ENCODE measurements at places on chromosomes 1 and 21. TPM values are rescaled to one million over a fixed set of nuclear protein-coding genes. Genes with fewer than 3 reads are reported as not detected.

DNA sequence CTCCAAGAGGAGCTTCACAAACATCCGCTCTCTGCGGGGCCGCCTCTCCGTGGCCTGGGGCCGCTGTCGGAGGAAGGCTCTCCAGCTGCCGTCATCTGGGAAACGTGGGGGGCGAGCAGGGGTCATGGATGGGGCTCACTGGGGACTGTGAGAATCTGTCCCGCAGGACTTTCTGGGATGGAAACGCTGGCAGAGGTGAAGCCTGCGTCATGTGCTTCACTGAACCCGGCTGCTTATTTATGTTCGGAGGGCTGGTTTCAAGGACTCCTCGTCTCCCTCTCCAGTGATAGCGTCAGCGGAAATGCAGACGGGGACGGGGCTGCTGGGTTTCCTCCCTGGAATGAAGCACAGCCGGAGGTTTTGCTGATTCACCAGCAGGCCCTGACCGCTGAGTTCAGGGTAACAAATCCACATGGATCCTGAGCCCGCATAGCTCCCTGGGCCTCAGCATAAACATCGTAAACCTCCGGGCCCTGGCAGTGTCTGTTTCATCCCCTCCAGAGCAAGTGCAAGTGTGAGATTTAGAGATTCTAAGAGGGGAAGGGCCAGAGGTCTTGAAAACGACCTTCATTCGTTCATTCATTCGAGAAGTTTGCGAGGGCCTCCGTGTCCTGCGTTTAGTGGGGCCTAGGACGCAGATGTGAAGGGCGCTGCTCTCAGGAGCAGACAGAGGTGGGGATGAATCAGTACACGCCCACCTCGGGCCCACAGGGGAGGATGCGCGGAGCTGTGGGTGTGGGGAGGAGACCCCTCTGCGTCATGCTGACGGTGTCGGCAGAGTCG lies 7.0 kb upstream of the POFUT2 start:
- DNase-seq: peak; percentile 37

DNA sequence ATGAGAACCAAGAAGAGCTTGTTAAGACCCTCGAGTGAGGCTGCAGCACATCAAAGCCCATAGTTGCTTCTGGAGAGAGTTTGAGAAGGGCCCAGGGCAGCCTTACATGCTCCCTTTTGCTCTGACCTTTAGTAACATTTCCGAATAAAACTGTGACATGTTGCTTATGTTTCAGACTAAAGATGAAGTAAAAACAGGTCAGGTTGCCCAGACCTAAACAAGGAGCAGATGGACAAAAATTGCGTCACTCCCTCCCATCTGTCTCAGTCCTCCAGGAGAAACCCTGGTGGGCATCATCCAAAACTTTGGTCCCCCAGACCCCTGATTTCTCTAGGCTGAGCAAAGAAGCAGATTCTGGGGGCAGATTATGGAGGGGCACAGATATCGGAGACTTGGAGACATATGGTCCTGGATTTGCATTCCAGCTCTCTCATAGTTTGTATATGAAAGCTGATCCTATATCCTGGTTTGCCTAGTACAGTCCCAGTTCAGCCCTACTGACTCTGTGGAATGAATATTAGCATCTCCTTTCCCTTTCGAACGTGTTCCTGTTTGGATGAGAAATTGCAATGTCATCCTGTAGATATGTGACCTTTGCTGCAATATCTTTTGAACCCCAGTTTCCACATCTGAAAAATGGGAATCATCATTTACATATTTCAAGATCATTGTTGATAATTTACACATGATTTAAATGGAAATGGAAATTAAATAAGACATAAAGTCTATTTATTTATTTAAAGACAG lies 304.9 kb upstream of the USP24 start:
- no peak for DNase-seq

DNA sequence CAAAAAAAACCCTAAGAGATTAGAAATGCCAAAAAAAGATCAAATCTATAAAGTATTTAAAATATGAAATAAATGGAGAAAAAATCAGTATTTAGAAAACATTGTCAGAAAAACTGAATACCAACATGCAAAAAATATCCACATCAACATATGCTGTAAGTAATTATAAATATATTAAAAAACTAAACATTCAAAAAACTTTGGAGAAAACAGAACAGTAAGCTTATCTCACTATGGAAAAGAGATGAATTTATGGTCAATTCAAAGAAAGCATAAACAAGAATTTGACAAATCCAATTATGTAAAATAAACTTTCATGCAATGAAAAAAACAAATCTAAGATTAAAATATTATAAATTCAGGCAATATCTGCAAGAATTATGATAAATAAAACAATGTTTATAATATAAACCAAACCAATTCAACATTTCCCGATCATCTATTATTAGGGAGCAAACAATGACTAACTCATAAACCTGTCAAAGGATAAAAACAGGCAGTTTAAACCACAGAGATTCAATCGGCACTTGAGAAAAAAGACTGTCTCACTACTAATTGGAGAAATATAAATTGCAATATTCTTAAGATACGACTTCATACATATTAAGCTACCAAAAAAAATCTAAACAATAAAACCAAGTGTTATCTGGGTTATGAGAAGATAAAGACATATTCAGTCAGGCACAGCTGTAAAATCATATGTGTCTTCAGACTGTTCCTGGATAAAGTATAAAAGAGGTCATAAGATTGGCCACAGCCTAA lies 21.8 kb downstream of the EYA3 start:
- no peak for DNase-seq

DNA sequence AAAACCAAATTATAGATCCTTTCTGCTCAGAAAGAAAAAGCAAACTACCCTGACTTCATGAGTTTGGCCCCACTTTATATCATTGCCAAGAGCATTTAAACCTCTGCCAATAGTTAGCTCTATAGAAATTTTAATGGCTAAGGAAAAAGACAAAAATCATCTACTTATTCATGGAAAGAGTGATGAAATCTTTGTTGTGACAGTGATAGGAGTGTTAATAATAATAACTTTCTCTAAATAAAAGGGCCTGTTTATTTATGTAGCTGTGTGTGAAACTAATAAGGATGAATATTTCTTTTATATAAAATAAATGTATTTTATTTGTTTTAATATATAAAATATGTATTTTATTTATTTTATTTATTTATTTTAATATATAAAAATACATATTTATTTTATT lies 6.4 kb downstream of the CHODL start:
- no peak for DNase-seq

Gene KPRP
- total RNA-seq: not detected

Gene SEMA4A
- total RNA-seq: 2.2 TPM

DNA sequence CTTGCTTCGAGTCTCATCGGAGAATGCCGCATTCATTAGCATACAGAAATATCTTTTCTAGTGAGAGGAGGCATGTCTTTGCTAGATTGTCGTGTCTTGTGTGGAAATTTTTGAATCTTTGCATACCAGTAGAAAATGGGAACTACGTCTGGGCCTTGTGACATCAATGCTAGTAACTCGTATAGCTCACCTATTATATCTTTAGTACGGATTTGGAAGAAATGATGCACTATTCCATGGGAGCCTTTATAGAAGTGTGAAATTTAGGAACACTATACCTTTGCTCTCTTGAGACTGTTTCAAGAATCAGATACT lies 835 bp downstream of the UHMK1 start:
- DNase-seq: no peak

- DNase-seq: no peak
These were observed 42.8 kb upstream of the ARTN start for GRCh38 chr1:43890815-43891214.

- DNase-seq: no peak
These were observed 59.1 kb downstream of the BCL9 start for GRCh38 chr1:147600119-147601111.

DNA sequence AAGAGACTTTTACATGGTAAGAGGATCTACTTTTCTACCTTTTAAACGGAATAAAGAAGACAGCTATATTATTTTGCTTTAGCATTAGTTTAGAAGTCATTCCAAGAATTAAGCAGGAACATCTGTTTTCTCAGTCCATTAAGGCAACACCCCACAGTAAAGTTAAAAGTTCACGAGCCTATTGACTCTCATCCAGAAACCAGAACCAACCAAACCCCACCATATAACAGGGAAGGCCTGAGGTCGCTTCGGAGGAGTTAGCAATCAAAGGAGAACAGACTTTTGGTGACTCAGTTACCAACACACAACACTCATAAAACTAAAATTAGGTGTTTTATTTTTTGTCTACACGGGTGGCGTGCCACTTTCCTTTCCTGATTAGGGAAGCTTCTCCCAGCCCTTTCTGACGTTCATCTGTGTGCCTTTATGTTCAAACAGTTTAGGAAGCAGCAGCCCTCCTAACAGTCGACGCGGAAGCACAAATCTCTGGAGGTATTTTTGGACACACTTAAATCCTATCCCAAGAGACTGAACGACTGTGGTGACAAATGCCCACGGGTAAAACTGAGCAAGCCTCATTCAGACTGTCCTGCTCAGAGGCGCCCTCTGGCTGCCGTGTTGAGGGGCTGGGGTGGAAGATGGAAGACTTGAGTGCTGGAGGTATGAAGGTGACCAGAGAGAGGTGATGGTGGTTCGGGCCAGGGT lies 8.6 kb upstream of the PLA2G2C start:
- DNase-seq: peak; percentile 82
